ENCODE measurements at places on chromosomes 3 and 15.

DNA sequence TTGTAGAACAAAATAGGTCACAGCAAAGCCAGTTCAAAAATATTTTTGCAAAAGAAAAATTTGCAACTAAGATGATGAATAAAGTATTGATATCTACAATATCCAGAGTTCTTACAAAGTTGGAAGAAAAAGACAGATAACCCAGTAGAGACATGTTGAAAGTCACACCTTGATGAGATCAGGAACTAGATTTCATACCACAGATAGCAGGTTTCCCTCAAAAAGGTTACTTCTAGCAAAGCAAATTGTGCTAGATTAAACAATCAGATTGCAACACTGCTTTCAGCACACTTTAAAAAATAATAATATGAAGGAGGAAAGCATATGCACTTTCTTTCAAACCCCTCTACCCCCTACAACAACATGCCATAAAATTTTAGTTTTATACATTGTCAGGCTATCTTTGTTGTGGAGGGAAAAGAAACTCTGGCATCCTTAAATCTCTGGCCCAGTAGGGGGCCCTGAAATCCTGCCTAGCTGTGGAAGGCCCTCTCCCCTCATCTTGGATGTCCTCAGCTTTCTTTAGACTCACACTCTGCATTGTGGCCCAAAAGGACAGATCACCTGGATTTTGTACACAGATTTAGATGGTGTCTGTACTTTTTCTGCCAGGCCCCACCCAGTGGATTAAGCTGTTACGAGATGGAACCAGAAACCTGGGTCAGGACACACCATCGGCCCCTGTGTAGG, 50.9 kb downstream of the CCR3 start:
- DNase-seq, result no peak

DNA sequence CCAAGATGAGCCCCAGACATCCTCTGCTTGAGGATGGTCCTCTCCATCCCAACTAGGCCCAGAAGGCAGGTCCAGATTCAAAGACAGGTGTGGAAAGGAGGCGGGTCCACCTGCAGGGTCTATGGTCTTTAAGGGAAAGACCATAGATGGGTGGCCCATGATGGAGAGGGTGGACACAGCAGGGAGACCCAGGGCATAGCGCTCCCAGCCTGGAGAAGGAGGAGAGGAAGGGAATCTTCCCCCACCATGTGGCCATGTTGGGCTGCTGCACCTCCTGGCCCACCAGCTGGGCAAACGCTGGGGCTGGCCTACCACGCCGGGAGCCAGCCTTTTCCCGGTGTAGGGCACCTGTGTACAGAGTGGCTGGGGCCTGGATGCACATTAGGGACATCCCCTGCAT, 265.2 kb upstream of the TLE3 start:
- DNase-seq, result no peak

GRCh38 chr15:83605111-83605945, 48.6 kb upstream of the ADAMTSL3 start:
- no peak for DNase-seq

DNA sequence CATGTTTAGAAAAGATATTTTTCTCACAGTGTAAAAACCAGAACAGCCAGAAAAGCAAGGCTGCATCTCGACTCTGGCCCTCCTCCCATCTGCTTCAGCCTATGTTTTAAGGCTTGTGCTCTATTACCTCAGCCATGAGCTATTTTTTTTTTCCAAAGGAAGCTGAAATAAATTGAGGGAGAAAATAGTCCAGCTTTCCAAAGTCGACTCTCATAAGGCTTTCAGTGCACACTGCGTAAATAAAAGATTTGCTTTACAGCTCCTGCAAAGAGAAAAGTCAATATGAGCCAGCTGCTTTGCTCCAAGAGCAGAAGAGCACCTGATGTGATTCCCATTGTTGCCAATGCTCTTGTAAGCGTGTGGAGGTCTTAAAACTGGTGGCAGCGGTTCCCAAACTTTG, 26.7 kb downstream of the SCG3 start:
- peak; percentile 62 for DNase-seq

GRCh38 chr15:80076321-80077318, 17.1 kb downstream of the ZFAND6 start:
- DNase-seq, result no peak

Measured in urinary bladder (tissue), 4 donors.